Stimulated activated CD4-positive, alpha-beta T cell treated with anti-CD3 and anti-CD28 coated beads, Interleukin-4, amount 100 ng/mL, for 48 hours (primary cell): ENCODE measurements at places on chromosomes 16 and 17.

GRCh38 chr16:60905811-60906210 is 1130.4 kb downstream of the CDH8 start:
- DNase-seq, result no peak

GRCh38 chr16:86010680-86011141 is 111.7 kb downstream of the IRF8 start:
- DNase-seq, result no peak

DNA sequence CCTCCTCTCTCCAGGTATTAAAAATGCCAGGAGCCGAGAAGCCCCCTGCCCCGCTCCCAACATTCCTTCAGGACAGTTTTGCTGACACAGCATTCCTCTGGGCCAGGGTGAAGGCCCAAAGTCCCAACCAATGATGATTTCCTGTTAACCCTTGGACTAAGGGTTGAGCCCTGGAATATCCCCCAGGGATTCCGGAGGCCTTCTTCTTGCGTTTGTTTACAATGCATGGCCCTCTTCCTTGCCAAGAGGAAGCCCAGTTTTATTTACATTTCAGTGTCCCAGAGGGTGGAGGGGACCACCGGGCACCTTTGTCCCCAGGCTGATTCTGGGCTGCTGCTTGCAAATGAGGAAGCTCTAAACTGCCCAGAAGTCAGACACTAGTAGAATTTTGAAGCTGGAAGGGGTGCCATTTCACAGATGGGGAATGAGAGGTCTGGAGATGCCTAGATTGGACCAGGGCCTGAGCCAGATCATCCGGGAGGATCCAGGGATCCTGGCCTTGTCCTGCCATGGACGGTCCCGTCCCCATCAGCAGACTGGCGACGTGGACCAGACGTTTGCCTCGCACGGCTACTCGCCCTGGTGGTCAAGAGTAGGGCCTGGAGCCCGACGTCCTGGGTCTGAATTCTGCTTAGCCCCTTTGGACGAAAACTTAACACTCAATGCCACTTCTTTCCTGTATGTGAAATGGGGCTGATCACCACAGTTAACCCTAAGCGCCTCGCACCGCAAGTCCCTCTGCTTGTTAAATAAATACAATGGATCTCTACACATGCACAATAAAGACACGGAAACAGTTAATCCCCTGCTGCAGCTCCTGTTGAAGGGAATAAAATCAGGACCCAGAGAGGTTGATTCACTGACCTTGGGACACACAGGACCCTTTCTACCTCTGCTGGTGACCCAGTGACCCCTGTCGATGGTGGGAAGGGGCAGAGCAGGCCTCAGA is 55.6 kb upstream of the CIBAR2 start:
- no peak for DNase-seq

DNA sequence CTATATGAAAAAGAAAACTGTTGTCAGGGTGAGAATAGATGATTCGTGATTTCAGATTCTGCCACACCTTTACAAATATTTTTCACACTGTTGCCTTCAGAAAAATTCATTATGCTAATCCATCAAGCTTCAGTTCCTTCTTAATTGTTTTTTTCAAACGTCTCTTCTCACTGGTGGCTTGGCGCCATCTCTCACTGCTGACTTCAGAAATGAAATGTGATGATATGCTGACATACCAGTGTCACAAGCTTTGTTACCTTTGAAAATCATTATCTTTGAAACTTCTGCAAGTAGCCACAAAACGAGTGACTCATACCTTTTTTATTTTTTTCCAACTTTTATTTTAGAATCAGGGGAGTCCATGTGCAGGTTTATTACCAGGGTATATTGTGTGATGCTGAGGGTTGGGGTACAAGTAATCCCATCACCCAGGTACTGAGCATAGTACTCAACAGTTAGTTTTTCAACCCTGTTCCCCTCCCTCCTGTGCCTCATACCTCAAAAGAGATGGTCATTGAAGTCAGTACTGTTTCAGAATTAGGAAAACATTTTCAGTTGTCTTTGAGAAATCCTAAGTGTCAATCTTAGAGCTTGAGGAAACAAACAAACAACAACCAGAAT is 14.0 kb upstream of the KRT222 start:
- DNase-seq, result no peak

DNA sequence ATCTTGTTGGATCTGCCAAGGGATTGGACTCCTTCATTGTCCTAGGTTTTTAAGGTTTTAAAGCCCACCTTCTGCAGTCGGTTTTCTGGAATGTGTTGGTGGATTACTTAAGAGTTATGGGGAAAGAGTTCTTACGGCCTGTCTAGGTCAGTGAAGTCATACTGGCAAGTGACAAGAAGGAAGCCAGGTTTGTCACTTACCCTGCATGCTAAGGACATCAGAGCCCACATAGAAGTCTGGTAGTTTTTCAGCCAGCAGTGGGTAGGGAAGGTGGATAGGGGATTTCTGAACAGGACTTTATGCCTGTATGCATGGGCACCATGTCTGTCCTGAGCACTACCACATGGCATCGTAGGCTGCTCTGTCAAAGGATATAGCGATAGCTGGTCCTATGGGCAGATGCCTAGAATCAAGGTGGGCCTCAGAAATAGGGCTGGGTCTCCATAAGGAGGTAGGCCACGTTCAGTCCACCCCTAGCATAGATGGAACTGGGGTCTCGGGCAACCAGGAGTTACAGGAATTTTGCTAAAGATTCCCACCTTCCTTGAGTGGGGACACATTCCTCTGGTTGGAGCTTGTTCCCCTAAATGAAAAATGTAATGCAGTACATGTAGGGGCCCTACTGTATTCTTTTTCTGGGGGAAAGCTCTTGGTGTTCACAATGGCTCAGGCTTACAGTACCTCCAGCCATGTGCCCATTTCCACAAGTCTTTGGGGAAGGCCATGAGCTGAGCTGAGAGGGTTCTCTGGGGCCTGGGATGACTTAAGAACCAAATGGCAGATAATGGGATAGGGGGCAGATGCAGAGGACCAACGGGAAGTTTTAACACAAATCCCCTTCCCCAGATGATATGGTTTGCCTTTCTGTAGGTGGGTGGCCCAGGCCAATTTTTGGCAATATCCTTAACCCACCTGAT is 27.5 kb downstream of the TRPV2 start:
- no peak for DNase-seq

- DNase-seq, result no peak
These were observed 14.2 kb upstream of the SYT17 start for GRCh38 chr16:19153876-19154275.

GRCh38 chr16:87560428-87561199 is 41.7 kb upstream of the JPH3 start:
- DNase-seq, result no peak

DNA sequence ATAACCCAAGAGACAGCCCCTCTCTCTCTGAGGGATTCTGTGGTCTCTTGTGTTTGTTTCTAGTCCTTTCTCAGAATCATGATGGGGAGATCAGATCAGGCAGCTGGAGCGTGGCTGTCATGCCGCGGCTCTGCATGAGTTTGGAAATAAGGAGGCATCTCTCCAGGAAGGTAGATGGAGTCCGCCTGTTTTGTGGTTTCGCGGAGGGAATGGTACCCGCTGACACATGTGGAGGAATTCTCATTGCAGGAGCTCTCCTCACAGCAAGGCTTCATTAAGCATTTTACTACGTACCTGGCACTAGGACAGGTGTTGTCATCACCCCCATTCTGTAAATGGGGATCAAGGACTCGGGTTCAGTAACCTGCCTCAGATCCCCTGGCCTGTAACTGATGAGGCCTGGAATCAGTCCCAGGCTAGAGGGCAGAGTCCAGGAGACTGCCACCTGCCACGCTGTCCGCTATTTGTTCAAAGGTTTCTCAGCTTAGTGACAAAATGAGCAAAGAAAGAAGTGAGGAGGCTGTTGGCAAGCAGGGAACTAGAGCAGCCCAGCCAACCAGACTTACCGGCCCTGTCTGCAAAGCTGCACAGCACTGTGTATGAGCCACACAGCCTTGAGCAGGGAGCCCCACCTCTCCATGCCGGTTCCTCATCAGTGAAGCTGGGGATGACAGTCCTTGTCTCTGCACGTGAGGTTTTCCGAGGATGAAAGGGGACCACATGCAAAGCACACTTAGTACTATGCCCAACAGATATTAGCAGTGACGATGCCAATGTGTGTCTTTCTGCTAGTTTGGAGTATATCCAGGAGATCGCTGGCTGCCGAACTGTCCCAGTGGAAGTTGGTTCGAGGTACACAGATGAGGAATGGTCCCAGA is 11.0 kb downstream of the KDM8 start:
- DNase-seq, result no peak

DNA sequence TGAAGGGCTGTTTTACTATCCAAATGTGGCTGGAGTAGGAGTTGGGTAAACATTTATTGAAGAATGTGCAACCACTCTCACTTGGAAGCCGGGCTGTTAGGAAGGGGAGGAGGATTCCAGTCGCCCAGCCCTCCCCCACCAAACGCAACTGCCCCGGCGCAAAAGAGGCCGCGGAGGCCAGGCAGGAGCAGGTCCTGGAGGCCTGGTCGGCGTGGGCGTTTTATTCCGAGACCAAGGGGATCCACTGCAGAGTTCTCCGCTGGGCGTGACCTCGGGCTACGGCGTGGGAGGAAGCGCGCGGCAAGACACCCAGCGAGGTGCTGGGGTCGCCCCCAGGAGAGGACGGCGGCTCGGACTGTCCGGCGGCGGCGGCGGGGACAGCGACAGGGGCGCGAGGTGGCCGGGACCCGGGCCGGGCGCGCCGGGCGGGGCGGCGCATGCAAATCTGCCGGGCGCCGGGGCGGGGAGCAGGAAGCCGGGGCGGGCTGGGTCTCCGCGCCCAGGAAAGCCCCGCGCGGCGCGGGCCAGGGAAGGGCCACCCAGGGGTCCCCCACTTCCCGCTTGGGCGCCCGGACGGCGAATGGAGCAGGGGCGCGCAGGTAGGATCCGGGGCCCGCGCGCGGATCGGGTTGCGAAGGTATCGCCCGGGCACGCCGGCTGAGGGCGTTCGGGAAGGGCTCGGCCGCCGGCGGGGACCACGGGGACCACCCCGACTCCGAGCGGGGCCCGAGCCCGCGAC is at the start of gene IL4R:
Gene IL4R (plus strand): TSS at position 553 of the 739 bp plus-strand sequence. CDS start 26,230 bp downstream, outside the sequence.
- DNase-seq, result peak; percentile 75

DNA sequence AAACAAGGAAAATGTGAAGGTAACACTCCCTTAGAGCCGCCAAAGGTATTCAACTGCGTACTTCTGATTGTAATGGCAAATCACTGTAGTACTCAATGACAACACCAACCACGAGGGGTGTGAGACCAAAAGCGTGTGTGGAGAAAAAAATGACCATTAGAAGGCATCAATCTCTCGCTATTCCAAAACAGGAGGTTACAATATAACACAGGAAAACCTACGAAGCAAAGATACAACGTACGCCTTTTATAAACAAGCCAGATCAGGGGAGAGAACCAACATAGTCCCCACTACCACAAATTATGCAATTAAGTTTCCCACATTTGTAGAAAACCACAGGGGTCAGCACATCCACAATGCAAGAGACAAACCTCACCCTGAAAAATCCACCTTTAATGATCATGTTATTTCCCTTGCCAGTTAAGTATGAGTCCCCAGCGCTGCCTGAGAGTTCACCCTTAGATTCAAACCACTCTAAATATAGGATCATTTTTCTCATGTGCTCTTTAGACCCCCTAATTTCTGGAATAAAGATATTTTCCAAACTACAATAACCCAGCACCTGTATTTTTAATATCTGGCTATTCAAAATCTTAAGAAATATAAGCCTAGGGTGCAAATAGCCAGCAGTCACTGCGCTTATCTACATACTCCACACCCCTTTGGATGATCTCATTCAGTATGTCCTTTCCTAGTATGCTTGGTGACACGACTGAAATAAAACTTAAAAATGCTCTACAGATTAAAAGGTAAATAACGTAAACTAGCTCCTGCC is 12.4 kb downstream of the TEX14 start:
- no peak for DNase-seq

DNA sequence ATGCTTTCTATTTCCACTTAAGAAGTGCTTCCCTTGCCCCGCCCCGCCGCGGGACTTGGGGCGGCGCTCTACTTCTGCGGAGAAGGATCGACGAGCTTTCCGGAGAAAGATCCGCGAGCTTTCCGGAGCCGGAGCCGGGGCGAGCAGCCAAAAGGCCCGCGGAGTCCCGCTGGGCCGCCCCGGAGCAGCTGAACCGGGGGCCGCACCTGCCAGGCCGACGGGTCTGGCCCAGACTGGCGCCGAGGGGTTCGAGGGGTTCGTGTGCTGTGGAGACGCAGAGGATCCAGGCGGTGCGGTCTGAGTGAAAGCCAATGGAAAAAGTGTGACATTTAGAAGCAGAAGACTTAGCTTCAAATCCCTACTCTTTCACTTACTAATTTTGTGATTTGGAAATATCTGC is 50.8 kb downstream of the TBC1D26 start:
- DNase-seq, result no peak

GRCh38 chr16:56226187-56226586 is 34.9 kb downstream of the GNAO1 start:
- no peak for DNase-seq

GRCh38 chr17:75876938-75877751 is 1.2 kb downstream of the TRIM47 start:
- no peak for DNase-seq

- DNase-seq, result no peak
These were observed 5.2 kb downstream of the TLCD3A start for GRCh38 chr17:737561-738113.

DNA sequence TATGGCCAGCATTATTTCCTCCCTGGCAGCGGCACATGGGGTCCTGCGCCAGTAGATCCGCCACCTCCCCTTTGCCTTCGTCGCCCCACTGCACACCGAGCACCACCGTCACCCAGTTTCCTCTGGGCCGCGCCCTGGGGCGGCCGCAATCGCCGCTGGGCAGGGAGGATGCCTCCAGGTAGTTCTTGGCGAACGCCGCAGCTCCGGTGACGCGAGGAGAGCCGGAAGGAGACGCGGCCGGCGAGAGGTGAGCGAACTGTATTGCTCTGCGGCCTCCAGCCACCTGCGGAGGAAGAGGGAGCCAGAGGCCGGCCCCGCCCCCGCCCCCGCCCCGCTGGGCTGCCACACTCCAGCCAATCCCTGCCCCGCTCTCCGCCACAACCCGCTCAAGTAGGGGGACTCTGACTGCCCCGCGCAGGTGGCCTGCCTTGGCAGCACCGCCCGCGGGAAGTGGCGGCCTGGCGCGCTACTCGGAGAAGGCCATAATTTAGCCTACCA is 11.8 kb upstream of the SLFN13 start:
- DNase-seq, result peak; percentile 18

DNA sequence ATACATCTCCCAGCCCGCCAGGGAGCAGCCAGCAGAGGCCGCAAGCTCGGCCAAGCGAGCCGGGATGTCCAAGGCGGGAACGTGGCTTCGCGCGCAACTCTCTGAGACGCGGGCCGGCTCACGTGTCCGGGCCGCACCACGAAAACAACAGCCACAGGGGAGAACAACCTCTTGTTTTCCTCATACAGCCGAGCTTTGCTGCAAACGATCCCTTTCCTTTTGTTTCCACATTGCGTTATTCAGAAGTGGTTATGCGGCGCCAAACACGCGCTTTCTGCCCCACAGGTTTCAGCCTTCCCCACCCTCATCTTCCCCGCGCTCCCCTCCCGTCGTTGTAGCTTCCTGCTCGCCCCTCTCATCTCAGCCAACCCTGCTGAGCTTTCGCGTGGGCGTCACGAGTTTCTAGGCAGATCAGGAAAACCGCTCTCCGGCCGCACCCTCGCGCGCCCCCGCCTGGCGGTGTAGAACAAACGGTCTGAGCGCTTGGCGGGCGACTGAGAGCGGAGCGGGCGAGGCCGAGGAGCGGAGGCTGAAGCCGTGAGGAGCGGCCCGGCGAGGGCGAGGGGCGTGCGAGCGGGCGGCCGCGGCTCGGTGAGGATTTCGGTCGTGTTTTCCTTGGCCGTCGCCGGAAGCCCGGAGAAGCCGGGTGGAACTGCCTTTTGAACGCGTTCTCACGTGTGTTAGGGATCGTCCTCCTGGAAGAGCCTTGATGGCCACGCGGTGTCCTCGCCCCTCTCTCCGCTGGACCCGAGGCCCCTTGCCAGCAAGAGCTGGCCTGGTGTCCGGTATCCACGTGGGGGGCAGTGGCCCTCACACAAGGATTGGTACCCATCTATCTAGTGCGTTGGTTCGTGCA is 6.6 kb upstream of the SMARCD2 start:
- peak; percentile 98 for DNase-seq
